ENCODE measurements at places on chromosomes 7 and 10.

DNA sequence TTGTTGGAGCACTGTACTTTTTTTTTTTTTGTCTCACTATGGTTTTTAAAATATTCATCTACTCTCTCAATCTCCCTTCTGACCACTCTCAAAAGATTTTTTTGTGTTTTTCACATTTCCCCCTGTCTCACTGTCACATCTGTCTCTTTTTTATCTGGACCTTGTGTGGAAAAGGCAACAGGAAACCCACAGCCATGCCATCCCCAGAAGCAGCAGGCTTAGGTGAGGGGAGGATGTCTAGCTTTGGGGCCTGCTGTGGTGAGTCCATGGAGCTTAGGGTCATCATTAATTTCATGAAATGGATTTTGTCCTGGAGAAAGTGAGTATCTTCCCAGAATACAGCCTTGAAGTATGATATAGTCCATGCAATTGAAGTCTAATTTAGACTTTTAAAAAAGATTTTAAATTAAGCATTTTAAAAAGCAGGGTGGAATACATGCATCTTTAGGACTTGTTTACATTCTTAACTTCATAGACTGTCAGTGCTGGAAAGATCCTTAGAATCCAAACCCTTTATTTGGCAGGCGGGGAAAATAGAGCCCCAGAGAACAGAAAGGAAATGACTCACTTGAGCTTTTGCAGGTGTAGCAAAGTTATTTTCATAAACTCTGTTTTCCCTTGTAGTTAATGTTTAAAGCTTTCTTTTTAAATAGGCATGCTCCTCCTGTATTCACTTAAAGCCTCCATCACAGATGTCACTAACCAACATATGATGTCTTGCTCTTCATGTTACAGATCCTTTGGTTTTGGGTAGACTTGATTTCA lies 25.1 kb downstream of the MINDY4 start:
- DNase-seq: no peak

GRCh38 chr7:34087892-34088891 lies 182.9 kb downstream of the BMPER start:
- DNase-seq: peak; percentile 1

DNA sequence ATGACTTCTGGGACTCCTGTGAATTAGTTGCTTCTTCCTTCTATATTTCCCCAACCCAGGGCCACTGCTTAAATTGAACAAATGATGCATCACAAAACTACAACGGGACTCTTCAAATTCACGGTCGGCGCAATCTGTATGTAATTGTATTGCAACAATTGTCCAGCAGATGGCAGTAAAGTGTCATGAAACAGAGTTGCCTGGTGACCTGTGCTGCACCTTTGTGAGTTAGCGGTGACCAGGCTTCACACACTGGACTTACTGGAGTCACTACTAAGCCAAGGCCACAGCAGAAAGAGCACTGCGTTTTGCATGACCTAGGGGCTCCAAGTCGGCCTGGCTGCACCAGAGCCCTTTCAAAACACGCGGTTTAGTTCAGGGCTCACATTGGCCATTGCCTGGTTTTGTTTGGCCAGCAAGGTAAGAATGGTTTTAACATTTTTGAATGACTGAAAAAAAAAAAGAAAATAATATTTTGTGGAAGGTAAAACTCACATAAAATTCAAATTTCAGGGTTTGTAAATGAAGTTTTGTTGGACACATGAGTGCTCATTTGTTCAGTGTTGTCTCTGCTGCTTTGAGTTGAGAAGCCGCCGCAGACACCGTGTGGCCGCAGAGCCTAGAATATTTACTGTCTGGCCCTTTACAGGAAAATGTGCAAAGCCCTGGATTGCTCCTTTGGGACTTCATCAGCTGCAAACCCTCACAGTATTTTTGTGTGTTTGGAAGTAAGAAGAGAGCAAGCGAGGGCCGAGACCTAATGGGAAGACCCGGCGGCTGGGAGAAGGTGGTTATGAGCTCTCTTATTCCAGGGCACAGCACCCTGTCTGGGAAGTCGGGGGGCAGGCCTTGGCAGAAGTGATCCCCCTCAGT lies 23.2 kb upstream of the ZNF32 start:
- peak; percentile 47 for DNase-seq

DNA sequence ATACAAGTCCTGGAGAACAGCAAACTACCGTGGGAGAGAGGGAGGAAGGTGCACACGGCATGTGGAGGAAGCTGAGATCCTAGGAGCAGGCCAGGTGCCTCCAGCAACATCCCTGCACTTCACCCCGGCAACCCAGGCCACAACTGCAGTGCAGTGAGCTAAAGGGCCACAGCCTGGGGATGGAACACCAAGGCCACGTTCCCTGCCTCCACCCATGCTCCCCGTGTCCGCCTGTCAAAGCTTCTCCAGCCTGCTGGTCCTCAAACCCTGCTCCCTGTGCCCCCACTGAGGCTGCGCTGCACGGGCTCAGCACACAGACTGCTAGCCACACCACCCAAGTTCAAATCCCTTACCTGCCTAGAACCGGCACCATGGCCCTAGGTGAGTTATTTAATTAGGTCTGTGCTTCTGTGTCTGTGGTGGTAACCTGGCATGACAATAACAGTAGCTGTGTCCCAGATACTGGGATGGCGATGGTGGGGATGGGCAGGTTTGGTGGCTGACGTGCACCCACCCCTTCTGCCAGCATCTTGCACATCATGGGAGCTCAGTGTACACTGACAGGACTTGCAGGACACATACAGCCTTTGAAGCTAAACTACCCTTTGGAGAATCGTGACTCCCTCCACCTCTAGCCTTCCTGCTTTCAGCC lies 85.5 kb downstream of the FAM53B start:
- DNase-seq: no peak

DNA sequence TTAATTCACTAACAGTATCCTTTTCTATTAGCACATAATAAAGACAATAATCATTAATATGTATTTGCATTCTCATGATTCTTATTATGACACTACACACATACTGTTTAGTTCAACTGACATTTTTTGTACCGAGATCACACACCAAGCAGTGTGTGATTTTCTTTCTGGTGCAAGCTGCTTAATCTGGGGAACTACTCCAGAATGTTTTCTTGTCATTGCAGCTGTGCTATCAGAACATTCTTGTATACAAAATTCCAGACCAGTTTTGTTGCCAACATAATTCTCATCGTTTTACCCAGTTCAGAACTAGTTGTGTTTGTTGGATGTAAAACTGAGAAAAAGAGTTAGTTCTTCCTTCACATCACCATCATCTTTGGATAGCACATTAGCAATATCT lies 37.4 kb downstream of the VKORC1L1 start:
- DNase-seq: no peak

- no peak for DNase-seq
These were observed 240.7 kb downstream of the TSPAN12 start for GRCh38 chr7:120617275-120617674.

DNA sequence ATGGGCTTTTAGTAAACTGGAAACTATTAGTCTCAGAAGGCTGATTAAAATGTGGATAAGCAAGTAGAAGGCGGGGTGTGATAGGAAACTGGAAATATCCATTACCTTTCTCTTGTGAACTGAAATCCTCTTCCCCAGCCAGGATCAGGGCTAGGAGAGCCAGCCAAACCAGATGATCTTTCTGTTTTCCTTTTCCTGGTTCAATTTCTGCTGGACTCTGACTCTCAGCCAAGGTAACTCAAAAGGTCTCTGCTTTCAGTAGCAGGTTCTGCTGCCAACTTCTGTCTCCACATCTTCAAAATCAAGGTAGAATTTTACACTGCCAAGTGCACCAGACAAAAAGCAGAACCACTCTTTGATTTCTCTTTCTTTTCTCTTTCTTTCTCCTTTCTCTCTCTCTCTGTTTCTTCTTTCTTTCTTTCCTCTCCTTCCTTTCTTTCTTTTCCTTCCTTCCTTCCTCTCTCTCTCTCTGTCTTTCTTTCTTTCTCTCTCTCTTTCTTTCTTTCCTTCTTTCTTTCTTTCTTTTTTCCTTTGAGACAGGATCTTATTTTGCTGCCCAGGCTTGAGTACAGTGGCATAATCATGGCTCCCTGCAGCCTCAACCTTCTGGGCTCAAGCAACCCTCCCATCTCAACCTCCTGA lies 30.8 kb downstream of the OTUD1 start:
- no peak for DNase-seq

All from NCI-H774 (cell line).